Smooth muscle cell of the pulmonary artery (primary cell): ENCODE measurements at places on chromosomes 5 and 9. TPM values are rescaled to one million over a fixed set of nuclear protein-coding genes. Genes with fewer than 3 reads are reported as not detected.

Gene OR1Q1
- 0.59 TPM in 1 of 2 replicates, not detected in the other for total RNA-seq

Gene FOXD1
- total RNA-seq: 6.8 and 12.7 TPM in 2 replicates

Gene SMARCA2
- total RNA-seq: 61.4 and 73.6 TPM in 2 replicates

Gene EMB
- 2.4 and 5.5 TPM in 2 replicates for total RNA-seq

Gene MAT2B
- 38.9 and 61.6 TPM in 2 replicates for total RNA-seq

Gene PNPLA7
- total RNA-seq: 1.1 and 2.0 TPM in 2 replicates

Gene LCN2
- not detected in 2 replicates for total RNA-seq

Gene ADAMTS2
- total RNA-seq: 32.5 and 155 TPM in 2 replicates

Gene ZFYVE16
- total RNA-seq: 26.7 and 39.7 TPM in 2 replicates

Gene AJM1
- total RNA-seq: 3.6 and 4.0 TPM in 2 replicates

Gene EPB41L4B
- 0.39 and 0.66 TPM in 2 replicates for total RNA-seq
